ENCODE measurements at places on chromosomes 7 and 10.

- no peak for DNase-seq
Observed at GRCh38 chr10:132196178-132197113, 9.7 kb downstream of the DPYSL4 start.

GRCh38 chr7:50282813-50283605 lies 21.5 kb upstream of the IKZF1 start:
- no peak for DNase-seq

- no peak for DNase-seq
Observed at GRCh38 chr10:133186416-133187090, 26.5 kb downstream of the KNDC1 start.

- DNase-seq, result no peak
Observed at GRCh38 chr10:45424668-45425404, 50.8 kb downstream of the ALOX5 start.

DNA sequence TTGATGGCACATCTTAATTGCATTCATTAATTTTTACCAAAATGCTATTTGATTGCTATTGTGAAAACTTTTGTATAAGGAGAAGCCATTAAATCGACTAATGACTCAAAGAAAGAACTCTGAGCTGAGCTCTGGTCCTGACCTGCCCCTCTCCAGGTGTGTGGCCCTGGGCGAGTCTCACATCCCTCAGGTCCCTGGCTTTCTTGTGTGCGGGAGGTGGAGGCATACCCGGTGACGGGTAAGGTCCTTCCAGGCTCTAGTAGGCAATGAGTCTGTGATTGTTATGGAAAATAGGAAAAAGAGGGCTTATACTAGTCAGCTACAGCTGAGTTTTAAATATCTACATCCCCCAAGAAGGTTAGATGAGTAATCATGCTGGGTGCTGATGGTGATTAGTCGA lies 248.1 kb downstream of the GATA3 start:
- no peak for DNase-seq

DNA sequence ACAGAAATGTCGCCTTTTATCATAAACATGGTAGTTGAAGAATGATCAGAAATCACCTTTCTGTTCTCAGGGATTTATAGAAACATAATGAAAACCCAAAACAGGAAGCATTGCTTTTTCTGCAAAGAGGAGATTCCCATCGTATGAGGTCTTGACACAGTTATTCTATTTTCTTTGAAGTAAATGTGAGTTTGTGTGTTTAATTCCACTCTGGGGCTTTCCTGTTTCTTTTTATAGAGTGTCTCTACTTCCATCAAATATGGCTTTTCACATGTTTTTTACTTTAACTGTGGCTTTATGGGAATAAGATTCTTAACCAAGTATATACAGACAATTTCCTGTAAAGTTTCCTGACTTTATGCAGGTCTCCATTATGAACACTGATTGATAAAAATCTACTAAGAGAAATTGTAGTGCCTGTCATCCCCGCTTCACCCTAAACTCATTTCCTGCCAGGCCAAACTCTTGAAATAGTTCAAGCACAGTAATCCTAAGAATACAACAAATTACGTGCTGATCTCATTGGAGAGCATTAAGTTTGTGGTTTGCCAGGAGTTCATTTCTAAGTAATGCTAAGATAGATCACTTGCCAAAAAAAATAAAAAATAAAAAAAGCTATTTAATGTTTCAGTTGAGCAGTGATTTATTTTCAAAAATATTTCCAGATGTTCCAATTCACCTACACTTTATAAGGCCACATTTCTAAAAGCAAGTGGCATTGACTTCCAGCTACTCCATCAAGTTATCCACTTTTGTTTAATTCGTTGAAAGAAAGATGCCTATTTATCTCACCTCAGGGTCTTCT lies 52.2 kb upstream of the SEC61G start:
- DNase-seq, result no peak

DNA sequence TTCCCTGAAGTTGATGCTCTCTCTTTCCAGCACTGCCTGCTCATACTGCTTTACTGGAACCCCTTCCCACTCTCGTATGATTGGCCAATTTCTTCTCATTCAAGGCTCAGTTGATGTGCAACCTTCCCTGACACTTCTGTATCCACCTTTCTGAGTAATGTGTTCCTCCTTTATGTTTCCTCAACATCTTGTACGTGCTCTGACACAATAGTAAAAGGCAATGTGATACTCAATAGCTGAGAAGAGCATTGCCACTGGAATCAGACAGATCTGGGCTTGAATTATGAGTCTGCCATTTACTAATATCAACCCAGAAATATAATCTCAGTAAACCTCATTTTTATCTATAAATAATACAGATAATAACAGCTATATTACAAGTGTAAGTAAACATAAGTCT lies 34.7 kb downstream of the ARL4A start:
- DNase-seq, result no peak

DNA sequence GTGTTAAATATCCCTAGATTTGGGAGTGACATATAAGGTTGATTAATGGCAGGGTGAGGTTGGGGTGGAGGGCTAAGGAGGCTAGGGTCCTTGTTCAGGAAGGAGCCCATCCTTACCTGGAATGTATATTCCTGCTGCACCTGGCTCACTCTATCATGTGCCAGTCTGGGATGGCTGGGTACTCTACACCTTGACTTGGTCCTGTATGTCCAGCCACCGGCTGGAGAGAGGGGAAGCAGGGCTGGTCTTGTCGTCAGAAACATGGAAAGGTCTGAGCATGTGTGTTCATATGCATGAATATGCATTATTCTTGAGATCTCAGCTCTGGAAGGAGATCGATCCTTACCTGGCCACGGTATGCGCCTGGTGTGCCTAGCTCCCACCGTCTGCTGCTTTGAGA lies 33.2 kb downstream of the TMEM270 start:
- DNase-seq, result no peak

DNA sequence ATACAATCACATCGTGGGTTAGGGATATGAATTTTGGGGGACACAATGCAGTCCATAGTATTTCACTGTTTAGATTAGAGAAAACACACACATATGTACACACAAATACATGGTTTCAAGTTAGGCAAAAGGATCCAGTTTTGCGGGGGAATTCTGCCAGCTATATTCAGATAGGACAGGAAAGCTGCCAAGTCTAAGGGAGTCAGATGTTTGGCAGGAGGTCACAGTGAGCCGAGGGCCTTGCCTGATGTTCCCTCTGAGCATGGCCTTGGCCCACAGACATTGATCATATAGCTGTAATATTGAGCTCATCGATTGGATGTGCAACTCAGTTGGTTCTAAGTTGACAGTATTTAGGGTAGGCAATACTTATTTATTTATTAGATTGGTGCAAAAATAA lies 122.8 kb downstream of the ADRA2A start:
- DNase-seq, result peak; percentile 74

GRCh38 chr10:124184208-124184830 lies 90.9 kb upstream of the CHST15 start:
- DNase-seq, result no peak

DNA sequence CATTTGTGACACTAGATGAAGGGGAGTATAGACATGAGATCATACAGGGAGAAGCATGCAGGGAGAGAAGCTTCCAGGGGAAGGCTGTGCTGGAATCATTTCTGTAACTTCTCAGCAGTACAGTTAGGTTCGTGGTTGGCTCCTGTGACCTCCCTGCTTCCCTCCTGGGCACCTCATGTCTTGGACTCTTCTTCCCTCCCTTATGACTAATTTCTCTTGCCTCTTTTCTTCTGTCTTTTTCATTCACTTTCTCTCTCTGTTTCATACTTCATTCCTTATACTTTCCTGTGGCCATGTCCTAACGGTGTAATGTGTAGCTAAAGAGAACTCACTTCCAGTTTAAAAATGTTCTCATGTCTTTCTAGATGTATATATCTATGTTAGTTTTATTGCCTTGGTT lies 19.1 kb upstream of the HKDC1 start:
- no peak for DNase-seq

DNA sequence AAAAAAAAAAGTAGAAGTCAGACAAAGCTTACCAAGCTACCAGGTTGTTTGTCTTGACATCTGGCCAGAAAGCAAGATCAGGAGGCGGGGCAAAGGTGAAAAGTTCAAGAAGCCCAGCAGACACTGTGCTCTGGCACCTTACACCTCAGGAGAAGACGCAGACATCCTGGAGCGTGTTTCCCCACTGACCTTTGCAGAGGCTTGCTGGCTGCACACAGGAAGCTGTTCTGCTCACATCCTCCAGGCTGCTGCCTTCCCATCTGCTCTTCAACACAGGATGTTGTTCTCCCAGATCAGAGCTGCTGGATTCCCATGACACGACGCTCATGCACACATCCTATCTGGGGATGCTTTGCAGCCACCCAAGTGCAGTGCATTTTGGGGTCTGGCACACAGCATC lies 174.4 kb upstream of the KIAA1217 start:
- peak; percentile 48 for DNase-seq

GRCh38 chr7:140621401-140622021 lies 19.1 kb downstream of the DENND2A start:
- DNase-seq, result no peak

DNA sequence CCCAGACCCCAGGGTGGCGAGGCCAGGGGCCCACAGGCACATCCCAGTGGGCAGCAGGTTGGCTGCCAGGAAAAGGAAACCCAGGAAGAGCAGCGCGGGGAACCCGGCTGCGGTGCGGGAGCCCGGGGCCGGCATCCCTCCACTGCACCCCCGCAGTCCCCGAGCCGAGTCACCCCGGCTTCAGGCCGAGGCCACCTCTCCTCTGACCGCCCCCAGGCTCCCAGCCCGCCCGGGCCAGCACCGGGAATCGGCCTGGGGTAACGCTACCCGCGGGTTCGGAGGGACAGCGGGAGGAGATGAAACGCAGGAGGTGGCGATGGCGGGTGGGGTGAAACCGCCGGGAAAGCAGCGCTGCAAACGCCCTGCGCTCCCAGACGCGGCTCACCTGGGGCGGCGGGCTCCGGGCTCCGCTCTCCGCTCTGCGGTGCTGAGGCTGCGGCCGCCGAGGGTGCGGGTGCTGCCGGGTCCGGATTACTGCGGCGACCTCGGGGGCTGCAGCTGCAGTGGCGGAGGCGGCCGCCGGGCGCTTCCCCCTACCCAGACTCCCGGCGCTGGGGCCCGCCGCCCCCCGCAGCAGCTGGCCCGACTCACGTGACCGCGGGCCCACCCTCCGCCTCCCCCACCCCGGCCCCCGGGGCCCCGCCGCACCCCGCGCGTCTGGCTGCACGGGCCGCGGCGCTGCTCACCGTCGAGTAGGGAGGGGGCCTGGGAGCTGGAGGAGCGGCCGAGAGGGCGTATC lies at the start of gene SCRN1:
Gene SCRN1, minus strand, starts transcription at position 545 of the 739 bp plus-strand sequence. CDS start 20,734 bp downstream, outside the sequence.
- DNase-seq, result peak; percentile 45

- DNase-seq, result peak; percentile 43
Observed at GRCh38 chr7:23106057-23106822, 655 bp downstream of the KLHL7 start.

- DNase-seq, result no peak
Observed at GRCh38 chr7:71422104-71422503, 290.2 kb downstream of the GALNT17 start.

DNA sequence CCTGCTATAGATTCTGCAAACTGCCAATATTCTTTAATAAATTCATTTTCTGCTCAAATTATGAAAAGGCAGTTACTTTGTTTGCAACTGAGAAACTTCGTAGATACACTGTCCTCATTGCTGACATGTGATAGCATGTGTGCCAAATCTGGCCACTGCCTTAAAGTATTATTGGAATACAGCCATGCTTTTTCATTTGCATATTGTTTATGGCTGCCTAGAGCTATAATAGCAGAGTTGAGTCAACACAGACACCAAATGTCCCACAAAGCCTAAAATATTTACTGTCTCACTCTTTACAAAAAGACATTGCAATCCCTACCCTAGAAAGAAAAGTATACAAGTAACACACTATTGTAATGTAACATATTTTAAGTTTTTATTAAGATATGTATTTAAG lies 647.4 kb downstream of the XPNPEP1 start:
- DNase-seq, result no peak

DNA sequence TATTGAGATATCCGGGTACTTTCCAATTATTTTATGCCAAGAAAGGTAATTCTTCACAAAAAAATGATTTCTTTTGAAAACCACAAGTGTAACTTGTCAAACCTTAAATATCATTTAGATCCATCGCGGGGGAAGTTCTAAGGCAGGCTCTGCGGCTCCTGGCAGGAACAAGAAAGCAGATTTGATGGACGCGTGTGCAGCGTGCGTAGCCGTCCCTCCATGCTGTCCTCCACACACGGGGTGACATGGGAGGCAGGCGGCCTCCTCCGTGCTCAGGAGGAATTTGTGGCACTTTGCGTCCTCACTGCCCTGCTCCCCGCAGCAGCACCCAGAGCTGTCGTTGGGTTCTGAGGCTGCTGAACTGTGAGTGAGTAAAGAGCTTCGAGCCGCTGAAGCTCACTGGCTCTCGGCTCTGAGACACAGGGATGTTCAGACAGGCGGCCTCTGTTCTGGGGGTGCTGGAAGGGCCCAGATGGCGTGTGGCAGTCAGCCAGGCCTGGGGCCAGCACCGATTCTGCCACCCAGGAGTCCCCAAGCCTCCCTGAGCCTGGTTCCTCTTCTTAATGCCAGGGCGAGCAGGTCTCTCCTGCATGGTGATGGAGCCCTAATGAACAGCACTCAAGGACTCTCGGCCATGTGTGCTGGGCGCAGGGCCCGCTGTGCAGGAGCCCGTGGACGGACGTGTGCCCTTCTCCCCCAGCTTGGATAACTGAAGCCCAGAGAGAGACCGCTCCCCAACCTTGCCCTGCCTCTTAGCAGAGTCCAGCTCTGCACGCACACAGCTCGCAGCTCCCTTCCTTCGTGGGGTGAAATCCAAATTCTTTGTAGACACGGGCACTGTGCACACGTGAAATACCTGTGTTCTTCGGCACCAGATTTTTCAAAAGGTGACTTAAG lies 185.4 kb upstream of the SHH start:
- DNase-seq, result no peak

GRCh38 chr7:107180378-107180777 lies 11.6 kb downstream of the HBP1 start:
- DNase-seq, result peak; percentile 57

DNA sequence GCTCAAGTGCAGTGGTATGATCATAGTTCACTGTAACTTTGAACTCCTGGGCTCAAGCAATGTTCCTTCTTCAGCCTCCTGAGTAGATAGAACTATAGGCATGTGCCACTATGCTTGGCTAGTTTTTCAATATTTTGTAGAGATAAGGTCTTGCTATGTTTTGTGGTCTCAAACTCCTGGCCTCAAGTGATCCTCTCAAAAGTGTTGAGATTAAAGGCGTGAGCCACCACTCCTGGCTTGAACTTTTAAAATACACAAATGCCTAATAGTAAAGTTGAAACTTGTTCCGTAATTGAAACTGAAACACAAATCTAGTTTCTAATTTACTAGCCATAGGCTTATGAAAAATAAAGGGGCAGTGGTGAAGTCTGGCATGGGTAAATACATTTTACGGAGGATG lies 65.7 kb downstream of the AP3M1 start:
- DNase-seq, result no peak

GRCh38 chr10:77592946-77593636 lies 44.5 kb downstream of the KCNMA1 start:
- no peak for DNase-seq

Measured in body of pancreas (tissue), 4 donors.